Fibroblast of villous mesenchyme (primary cell): ENCODE measurements at places on chromosomes 12 and 14.

DNA sequence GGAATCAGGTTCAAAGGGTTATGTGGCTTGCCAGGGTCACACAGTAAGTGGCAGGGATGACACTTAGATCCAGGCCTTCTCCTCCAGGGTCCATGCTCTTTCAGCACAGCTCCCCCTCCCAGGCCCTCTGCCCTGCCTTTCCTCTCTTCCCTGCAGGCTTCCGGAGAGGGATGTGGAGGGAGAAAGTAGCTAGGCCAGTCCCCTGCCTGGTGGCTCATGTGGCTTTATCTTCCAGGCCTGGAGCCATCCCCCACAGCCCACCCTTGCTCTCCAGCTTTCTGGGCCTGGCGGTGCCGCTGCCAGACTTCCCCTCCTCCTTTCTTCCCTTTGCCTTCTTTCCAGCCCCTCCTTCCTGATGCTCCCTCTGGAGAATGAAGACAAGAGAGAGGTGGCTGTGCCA lies 1.7 kb downstream of the PSMB11 start:
- no peak for DNase-seq

DNA sequence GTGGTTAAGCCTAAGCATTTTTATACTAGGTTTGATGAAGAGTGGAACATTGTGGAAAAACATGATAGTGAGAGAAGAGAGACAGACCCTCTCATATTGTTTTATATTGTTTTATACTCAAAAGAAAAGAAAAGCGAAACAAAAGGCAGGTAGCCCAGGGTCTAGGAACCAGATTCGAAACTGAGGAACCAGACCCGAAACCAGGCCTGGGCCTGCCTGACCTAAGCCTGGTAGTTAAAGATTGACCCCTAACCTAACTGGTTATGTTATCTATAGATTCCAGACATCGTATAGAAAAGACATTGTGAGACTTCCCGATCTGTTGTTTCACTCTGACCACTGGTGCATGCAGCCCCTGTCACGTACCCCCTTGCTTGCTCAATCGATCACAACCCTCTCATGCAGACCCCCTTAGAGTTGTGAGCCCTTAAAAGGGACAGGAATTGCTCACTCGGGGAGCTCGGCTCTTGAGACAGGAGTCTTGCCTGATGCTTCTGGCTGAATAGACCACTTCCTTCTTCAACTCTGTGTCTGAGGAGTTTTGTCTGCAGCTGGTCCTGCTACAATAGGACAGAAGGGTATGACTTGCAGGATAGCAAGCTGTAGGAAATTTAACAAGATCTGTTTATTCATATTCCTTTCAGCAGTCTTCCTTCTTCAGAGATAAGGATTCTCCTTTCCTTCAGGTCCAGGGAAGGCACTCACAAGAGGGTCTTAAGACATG lies 147.1 kb upstream of the PLEKHA5 start:
- DNase-seq: no peak

GRCh38 chr14:44438221-44438620 lies 68.9 kb downstream of the FSCB start:
- no peak for DNase-seq

DNA sequence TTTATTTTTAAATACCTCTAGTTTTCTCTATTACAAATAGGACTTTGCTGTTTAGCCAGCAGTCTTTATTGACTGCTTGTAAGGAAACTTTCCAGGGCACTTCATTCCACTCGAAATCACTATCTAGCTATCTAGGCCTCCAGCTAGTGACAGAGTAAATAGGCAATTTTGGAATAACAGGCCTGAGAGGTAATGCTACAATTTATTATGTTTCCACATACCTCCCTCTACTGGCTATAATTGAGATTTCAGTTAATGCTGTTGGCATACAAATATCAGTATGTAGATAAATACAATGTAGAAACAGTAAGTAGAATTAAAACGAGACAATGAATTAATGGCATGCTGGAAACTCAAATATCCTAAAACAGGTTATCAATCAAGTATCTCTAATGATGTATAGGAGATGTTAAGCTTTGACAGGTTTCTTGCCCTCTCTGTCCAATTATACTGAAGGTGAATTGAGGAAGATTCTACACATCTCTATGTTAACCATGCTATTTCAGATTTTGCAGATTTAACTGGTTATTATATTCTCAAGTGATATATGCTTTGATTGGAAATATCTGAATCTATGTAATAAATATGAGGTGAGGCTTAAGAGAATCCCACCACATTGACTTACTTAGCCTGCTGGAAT lies 7.2 kb downstream of the DTD2 start:
- DNase-seq: peak; percentile 53

DNA sequence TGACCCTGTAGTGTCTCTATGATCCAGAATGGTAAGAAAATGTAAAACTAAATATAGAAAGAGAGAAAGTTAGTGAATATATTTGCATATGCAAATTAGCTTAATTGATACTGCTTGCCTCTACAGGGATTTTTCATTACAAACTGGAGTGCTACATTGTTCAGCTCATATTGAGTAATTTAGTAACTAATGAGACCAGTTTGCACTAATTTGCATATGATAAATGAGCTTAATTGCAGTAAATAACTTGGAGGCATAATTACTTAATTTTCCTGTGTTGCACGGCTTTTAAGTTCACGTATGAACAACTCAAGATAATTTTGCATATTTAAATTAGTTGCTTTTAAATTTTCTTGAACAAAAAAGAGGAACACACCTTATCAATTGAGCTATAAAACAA lies 436.5 kb downstream of the NPAS3 start:
- DNase-seq: no peak

- DNase-seq: peak; percentile 53
Measured at GRCh38 chr12:75666126-75666938, 154.9 kb upstream of the KRR1 start.

DNA sequence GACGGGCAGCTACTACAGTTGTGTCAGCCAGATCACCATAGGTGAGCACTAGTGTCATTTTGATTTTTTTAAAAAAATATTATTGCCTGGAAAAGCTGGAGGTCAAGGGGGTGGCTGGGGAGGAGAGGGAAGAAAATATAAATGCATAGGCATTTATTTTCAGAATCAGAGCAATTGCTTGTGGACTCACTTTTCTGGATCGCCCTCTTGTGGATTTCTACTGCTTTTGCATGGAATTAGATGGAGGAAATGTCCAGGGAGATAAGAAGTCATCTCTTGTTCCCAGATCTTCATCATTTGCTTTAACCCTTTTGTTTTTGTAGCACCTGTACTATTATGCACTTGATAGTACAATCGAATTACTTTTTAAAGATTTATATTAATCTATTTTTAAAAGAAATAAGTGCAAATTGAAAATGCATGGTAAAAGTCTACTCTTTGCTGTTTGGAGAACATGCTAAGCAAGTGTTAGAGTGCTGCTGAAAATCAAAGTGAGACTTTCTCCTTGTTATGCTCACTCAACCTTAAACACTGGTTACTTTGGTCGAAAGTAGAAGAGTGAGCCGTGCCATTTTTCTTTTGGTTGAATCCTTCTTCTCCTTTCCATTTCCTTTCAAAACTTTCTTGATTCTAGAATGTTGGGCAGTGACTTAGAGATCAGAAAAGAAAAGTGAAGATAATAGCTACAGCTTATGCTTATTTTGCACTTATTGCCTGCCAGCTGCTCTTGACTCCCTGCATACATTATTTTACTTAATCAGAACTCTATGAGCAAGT lies 60.6 kb upstream of the ANO4 start:
- DNase-seq: peak; percentile 58

DNA sequence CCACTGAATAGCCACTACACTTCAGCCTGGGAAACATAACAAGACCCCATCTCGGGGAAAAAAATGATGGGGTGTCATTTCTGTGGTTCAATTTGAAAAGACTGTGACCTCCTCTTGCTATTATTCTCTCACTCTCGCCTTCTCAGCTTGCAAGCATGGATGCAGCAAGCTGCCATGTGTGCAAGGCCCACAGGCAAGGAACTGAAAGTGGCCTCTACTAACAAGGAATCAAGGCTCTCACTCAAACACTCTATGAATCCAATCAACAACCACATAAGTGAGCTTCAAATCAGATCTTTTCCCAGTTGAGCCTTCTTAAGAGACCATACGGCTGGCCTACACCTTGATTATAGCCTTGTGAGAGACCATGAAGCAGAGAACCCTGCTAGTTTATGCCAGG lies 17.9 kb upstream of the DHRS7 start:
- no peak for DNase-seq

GRCh38 chr12:94263011-94263811 lies 114.8 kb downstream of the PLXNC1 start:
- no peak for DNase-seq

- peak; percentile 78 for DNase-seq
Measured at GRCh38 chr12:6465467-6466183, 4.9 kb downstream of the VAMP1 start.

DNA sequence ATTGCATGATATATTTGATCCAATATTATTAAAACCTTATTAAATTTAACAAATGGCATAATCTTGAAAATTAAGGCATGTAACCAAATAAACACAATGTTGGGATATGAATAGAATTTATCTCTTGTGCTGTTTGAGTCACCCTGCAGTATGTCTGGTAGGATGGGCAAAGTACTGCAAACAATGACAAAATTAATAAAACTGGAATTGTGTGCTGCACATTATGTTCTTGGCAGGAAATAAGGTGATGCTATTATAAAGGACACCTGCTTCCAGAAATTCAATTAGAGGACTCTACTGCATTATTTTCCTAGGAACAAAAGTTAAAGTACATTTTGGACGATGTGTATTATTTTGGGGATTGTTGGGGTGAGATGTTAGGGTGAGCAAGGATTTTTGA lies 132.7 kb downstream of the PPFIA2 start:
- no peak for DNase-seq

DNA sequence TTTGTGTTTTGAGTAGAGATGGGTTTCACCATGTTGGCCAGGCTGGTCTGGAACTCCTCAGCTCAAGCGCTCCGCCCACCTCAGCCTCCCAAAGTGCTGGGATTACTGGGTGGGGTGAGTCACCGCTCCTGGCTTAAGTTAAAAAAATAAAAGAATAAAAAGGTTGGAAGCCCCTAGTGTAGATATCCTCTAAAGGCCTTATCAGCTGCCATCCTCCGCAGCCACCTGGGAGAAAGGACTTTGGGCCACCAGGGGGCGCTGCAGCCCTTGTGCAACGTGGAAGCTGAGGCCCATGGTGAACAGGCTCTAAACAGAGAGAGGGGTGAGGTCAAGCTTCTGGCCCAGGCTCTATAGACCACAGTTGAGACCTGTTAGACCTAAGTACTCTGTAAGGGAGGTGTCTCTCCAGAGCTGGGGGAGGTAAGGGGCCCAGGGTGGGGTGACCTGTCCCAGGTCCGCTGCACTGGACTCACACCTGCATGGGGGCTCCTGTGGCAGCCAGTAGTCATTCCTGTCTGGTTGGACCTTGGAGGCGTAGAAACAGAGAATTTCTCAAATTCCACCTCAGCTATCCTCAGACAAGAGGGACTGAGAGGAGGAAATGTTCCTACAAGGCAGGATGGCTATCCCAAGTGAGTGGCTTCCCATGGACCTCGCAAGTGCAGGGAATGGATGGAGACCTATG lies 14.0 kb upstream of the RACGAP1 start:
- peak; percentile 90 for DNase-seq

- DNase-seq: no peak
Measured at GRCh38 chr12:130418251-130418650, 80.6 kb downstream of the PIWIL1 start.

DNA sequence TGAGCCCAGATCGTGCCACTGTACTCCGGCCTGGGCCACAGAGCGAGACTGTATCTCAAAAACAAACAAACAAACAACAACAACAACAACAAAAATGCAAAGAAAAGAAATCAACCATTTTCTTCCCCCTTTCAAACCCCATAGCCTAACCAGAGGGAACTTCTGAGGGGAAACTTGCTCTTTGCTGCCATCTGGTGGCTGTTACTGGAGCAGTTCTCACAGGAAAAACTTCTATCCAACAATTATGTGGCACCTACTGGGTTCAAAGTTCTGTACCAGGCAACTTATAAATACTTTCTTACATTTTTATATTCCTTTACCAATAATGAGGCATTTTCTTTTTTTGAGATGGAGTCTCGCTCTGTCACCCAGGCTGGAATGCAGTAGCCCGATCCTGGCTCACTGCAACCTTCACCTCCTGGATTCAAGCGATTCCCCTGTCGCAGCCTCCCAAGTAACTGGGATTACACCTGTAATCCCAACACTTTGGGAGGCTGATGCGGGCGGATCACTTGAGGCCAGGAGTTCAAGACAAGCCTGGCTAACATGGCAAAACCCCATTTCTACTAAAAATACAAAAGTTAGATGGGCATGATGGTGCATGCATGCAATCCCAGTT lies 50.9 kb upstream of the BICDL1 start:
- DNase-seq: peak; percentile 58

DNA sequence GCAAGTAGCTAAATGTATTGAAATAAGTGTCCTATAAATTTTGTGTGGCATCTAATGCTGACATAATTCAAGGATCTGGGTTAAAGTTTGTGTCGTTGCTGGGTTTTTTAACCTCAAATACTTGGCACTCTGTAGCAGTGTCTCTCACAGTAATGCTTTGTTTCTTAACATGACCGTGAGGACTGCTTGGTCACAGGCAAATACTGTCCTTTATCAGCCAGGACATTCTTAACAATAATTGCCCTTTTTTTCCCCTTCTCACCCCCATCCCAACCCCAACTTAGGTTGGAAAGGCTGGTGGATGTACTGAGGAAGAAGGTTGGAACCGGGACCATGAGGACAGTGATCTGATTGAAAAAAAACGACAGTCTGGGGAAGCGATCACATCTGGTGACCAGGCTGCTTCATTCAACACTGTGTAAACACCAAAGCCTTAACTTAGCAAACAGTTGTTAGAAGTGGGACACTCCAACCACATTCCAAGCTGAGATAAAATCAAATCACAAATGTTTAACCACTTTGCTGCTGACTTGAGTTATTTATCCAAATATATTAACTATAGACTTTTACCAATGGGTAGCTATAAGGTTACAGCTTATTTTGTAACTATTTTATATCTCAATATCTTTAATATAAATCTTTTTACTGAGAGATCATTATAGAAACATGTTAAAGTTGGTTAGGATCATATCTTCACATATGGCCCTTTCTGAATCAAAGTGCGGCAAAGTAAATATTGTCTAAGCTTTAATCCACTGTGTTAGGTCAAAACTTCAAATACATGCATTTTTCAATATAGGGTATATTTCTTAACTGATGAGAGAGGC lies 48.2 kb downstream of the FOXA1 start:
- peak; percentile 56 for DNase-seq

DNA sequence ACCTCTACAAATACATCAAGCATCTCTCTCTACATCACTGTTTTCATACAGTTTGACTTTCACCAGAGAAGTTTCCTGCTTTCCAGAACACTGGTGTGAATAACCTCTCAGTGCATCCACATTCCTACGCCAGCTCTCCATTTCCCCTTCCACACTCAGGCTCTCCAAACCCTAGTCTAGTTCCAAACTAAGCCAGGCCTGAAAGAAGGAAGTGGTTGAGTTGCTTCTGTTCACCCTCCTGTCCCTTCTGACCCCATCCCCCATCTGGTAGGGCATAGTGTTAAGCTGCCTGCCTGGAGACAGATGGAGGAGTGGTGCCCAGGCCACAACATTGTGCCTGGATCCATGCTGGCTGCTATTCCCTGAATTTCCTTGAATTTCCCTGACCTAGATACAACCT lies 132.4 kb downstream of the GPR65 start:
- no peak for DNase-seq
